ENCODE measurements at places on chromosomes 5 and 9. TPM values are rescaled to one million over a fixed set of nuclear protein-coding genes. Genes with fewer than 3 reads are reported as not detected.

- no peak for DNase-seq
Measured at GRCh38 chr5:86964889-86965288, 302.8 kb upstream of the RASA1 start.

DNA sequence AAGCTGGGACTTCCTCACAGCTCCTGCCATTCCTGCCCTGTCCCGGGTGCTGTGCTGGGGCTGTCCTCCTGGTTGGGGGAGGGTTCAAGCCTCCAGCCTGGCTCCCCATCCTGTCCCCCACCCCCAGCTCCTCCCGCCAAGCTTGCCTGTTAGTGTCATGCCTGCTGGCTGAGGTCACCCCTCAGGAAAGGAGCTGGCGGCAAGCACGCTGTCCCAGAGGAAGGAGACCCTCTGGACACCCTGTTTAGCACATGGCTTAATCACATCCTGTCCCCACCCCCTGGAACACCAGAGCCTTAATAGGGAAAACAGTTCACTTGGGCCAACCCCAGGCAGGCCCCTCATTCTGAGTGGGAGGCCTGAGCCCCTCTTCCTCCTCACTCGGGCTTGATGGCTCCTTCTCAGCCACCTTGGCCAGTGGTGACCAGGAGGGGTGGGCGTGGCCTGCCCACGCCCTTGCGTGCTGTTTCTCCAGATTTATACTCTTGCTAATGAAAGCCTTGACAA is 9.2 kb upstream of the PHYHD1 start:
- no peak for DNase-seq

Gene IL5
- not detected for total RNA-seq

DNA sequence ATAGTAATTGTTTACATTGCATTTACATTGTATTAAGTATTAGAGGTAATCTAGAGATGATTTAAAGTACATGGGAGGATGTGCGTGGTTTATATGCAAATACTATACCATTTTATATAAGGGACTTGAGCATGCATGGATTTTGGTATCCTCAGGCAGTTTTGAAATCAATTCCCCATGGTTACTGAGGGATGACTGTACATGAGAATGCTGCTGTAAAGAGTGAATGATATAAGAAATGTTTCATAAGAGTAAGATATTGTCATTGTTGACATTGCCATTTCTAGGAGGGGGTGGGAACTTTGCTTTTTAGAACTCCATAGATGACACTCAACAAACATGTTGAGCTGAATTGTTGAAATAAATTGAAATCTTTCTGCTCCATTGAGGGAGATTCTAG is 185.0 kb downstream of the SEMA6A start:
- DNase-seq = no peak

GRCh38 chr9:28155067-28155466 is 581.8 kb upstream of the C9orf72 start:
- no peak for DNase-seq

- no peak for DNase-seq
Measured at GRCh38 chr5:143887903-143888665, 76.1 kb downstream of the HMHB1 start.

Gene CPLANE1
- 10.9 TPM for total RNA-seq

Gene FGFR4
- total RNA-seq = 56.1 TPM

Gene SURF6
- 24.1 TPM for total RNA-seq

Gene SPINK13
- not detected for total RNA-seq

Gene MYO10
- total RNA-seq = 71.7 TPM

GRCh38 chr9:21679432-21679831 is 123.0 kb upstream of the MTAP start:
- DNase-seq = no peak

Gene ABCA1
- total RNA-seq = 44.5 TPM

GRCh38 chr5:164289526-164289925 is 784.1 kb downstream of the MAT2B start:
- DNase-seq = no peak

DNA sequence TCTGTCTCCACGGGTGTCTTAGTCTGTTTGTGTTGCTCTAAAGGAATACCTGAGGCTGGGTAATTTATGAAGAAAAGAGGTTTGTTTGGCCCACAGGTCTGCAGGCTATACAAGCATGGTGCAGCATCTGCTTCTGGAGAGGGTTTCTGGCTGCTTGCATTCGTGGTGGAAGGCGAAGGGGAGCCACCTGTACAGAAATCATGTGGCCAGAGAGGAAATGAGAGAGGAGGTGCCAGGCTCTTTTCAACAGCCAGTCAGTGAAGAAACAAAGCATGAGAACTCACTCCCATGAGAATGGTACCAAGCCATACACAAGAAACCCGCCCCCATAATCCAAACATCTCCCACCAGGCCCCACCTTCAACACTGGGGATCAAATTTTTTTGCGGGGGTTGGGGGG is 53.4 kb downstream of the PFDN1 start:
- no peak for DNase-seq

DNA sequence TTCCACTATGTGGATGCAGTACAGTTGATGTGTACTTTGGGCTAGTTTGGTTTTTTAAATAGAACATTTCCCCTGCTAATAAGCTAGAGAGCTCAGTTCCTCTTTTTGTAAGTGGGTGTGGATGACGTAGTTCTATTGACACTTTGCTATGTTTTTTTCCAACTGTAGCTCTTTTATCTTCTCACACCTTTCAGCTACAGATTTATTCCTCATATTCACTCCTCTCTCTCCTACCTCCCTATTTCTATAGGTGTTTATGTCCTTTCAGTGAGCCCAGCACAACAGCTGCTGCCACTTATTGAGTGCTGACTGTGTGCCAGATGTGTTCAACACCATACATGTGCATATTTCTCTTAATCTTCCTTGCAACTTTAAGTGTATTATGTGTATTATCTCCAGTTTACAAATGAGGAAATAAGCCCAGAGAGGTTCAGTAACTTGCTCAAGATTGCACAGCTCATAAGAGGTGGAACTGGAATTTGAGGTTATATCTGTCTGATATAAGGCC is 215.7 kb downstream of the SEMA6A start:
- no peak for DNase-seq

DNA sequence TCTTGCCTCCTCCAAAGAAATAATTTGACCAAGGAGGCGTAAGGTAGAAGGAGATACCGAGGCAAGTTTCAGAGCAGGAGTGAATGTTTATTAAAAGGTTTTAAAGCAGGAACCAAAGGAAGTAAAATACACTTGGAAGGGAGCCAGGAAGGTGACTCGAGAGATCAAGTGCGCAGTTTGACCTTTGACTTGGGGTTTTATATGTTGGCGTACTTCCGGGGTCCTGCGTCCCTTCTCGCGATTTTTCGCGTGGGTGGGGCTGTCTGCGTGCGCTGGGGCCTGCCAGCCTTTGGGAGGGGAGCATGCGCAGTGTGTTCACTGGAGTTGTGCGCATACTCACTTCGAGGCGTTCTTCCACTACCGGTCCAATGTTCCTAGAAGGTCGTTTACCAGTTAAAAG is 166.0 kb upstream of the IRX2 start:
- no peak for DNase-seq

DNA sequence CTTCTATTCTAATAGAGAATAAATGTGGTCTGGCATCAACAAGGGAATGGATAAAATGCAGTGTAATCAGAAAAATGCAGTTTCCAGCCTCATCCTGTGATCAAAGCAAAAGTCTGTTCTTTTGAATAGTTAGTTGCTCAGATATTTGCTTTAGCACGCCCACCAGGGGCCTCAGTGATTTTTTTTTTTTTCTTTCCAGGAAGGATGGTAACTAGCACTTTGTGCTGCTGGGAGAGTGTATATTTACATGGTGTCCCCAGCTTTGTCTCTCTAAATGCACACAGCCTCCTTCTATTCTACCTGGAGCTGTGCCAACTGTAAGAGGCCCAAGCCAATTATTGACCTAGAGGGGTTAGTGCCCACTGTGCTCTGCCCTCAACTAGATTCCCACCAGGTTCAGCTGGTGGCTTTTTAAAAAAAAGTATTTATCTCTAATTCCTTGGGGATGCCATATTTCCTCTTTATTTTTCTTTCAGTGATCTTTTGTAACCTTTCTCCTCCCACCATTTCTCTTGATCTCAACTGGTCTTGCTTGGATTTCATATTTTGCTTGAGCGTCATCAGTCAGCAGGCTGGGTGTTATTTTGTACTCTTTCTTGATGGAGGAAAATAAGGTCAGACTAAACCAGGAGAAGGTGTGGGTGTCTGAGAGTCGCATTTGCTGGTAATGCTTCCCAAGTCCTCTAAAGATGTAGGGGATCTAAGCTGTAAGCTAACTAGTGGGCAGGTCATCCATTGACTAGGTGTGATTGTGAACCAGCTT is 193.0 kb upstream of the C9orf72 start:
- no peak for DNase-seq
